Stimulated activated CD8-positive, alpha-beta memory T cell treated with anti-CD3 and anti-CD28 coated beads, Interleukin-4, amount 100 ng/mL, for 1 hour (primary cell): ENCODE measurements at places on chromosomes 4 and X.

- DNase-seq, result no peak
Measured at GRCh38 chrX:27728291-27728690, 79.5 kb upstream of the MAGEB10 start.

- no peak for DNase-seq
Measured at GRCh38 chr4:89598602-89599001, 238.4 kb downstream of the SNCA start.

- DNase-seq, result no peak
Measured at GRCh38 chrX:13373027-13373426, 53.2 kb upstream of the ATXN3L start.

DNA sequence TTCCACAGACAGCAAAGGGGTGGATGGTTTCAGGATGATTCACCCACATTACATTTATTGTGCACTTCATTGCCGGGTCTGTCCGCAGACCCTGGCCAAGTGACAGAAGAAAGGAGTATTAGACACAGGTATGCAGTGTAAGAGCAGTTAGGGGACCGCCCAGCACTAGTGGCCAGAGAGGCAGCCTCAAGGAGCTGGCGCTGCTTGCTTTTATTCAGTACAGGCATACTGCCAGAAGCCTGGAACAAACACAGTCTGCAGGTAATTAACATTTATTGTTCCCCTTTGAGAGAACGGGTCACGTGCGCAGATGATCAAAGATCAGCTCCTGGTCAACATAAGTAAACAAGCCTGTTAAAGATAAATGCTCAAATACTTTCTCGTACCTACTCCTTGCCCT is 1639.0 kb upstream of the IGFBP7 start:
- no peak for DNase-seq

- DNase-seq, result no peak
Measured at GRCh38 chrX:56763556-56764152, 34.6 kb downstream of the NBDY start.

GRCh38 chrX:64186974-64187761 is 18.3 kb downstream of the AMER1 start:
- DNase-seq, result no peak

- DNase-seq, result no peak
Measured at GRCh38 chrX:39605183-39605582, 492.6 kb downstream of the BCOR start.

- DNase-seq, result no peak
Measured at GRCh38 chrX:47579537-47579936, 2.7 kb upstream of the TIMP1 start.

DNA sequence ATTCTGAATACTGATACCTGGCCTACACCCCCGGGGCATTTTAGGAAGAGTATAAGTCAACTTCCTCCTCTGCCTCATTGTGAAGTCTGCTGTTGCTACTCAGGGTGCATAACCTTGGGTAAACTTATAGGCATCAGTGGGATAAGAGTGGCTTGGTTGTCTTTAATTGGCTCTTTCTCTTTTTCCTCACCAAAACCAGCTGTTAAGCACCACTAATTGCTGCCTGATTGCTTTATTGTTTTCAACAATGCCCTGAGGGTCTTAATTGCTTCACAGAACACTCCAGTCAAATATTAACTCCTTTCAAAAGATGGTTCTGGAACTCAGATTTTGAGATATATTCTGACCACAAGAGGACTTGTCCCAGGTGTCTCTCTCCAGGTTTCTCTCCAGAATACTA is 337.0 kb upstream of the MAGEB16 start:
- DNase-seq, result no peak

GRCh38 chr4:114780205-114780604 is 181.6 kb downstream of the UGT8 start:
- DNase-seq, result no peak

- DNase-seq, result no peak
Measured at GRCh38 chr4:25727711-25728493, 72.3 kb downstream of the SLC34A2 start.

- DNase-seq, result no peak
Measured at GRCh38 chr4:142452161-142452855, 393.8 kb downstream of the INPP4B start.

DNA sequence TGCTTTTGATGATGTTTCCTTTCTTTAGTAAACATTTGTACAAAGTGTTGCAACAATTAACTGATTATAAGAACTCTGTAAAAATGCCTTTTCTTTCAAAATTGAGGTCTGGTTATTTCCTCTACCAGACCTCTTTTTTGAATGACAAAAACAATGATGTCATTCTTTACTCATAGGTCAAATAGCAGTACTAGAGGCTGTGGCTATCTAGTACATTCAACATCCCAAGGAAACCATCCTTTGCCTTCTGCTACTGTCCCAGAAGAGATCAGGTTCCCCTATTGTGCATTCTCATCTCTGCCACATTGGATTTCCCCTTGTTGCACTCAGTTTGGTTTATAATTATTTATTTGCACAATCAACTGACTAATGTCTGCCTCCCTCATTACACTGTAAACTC is 19.1 kb upstream of the MAD2L1 start:
- DNase-seq, result no peak

DNA sequence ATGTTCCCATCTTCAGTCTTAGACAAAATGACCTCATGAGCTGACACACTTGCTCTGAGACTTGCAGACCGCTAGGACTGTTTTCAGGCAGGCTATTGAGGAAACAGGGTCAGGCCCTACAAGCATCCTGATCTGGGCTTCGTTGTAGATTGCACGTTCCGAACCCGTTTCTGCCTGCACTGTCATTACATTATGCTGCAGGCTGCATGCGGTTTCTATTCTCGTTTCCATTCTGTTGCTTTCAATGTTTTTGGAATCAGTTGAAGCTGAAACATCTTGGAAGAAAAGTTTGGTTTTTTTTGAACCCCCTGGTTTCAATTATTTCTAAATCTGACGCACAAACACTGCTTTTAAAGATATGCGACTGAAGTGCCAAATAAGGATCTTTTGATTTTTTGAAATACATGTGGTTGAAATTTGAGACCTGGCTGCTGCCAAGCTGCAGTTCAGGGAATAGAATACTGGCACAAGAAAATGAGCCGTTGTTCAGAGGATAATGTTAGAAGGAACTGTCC is 716.1 kb upstream of the INTU start:
- no peak for DNase-seq

GRCh38 chr4:119592830-119593229 is 35.8 kb downstream of the PDE5A start:
- DNase-seq, result no peak

GRCh38 chr4:10589799-10590198 is 94.8 kb downstream of the CLNK start:
- no peak for DNase-seq

DNA sequence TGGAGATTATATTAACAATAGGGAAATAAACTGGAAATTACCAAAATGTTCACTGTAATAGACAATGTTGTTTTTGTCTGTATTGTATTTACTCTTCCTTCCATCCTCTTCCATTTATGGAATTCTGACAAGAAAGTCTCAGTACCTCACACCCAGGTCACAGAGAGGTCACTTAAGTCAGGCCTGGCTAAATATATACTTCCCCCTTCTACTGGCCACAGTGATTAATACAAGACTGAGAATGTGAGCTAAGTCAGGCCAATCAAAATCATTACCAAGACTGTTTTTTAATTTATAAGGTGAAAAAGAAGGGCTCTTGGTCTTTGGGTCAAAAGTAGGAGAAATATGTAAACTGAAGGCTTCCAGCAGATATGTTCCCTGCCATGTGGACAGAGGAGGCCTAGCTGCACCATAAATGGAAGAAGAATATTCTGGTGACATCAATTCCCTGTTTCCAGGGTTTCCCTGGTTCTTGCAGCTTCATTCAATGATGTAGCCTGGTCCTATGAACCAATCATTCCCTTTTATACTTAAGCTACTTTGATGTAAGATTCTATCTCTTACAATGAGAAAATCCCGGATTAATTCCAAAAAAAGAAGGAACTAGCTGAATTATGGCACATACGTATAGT is 64.3 kb downstream of the LRBA start:
- DNase-seq, result no peak

GRCh38 chrX:18894156-18894555 is 89.8 kb downstream of the PHKA2 start:
- no peak for DNase-seq
